ENCODE measurements at places on chromosomes 6 and 20. TPM values are rescaled to one million over a fixed set of nuclear protein-coding genes. Genes with fewer than 3 reads are reported as not detected.

Gene SIRPB2
- not detected for total RNA-seq

Gene MROH8
- total RNA-seq: 1.1 TPM

Gene RRP36
- total RNA-seq: 100 TPM

DNA sequence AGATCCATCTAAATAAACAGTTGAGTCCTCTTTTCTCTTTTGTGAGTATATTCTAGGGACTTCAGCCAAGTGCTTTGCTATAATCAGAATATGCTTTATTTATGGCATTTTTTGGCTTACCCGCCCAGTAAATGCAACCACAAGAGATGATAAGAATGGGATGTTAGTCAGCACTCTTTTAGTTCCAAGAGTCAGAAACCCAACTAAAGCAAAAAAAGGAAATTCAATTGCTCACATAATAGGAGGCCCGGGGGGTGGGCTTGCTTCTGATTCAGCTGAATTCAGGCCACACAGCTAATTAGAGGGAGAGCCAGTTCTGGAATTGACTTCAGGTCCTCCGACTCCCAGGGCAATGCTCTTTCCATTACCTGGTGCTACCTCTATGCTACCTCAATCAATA is 250.6 kb downstream of the FARS2 start:
- DNase-seq: no peak

DNA sequence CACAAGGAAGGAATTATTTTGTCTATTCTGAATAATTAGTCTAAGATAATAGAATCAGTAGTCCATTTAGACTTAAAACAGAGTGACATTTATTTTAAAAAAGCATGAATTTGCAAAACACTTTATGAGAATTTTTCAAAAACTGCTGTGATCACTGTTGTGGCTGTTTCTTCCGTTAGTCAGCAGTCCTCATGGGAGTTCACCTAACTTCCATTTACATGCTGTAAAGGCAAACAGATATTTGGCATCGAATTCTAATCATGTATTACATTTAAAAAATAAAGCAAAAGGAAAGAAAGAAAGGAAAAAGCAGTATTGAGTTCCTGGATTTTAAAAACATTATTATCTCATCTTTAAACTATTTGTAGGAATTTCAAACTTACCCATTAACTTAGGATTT is 111.8 kb downstream of the MTHFD1L start:
- DNase-seq: no peak

- DNase-seq: no peak
Measured at GRCh38 chr6:41642090-41642959, 4.1 kb downstream of the MDFI start.

GRCh38 chr6:137167702-137168377 is 5.6 kb downstream of the IL22RA2 start:
- DNase-seq: no peak

DNA sequence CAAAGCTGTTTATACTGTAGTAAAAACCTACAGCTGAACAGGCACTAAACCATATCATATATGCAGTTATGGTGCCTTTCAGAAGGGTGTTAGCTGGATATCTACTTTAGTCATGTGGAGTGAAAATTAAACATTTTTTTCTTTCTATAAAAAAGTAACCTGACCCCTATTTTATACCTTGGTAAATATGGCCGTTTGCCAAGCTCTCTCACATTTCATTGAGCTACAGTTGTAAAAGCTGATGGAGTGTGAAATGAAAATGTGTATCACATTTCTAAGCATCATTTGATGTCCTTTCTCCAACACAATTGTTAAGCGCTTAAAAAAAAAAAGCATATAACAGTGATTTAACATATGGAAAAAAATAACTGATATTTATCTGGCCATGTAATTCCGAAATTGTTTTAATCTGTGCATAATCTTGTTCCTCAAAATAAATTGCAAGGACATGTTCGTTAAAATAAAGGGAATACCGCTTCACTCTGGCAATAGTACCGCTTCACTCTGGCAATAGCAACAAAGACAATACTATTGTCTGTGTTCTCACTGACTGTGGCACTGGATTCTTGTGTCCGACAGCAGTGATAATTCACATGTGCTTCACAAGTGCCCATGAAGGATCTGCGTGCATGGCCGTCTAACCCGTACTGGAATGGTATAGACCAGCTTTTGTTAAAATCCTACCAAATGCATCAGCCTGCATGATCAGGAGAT is 391.8 kb upstream of the SOX4 start:
- no peak for DNase-seq

DNA sequence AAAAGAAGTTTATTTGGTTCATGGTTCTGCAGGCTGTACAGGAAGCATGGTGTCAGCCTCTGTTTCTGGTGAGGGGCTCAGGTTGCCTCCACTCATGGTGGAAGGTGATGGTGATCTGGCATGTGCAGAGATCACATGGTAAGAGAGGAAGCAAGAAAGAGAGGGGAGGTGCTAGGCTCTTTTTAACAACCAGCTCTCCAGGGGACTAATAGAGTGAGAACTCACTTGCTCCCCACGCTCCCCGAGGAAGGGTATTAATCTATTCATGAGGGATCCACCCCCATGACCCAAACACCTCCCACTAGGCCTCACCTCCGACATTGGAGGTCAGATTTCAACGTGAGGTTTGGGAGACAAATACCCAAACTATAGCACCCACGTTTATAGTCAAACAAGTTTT is 4.0 kb upstream of the GJB7 start:
- no peak for DNase-seq

GRCh38 chr6:45815466-45816125 is 200.1 kb downstream of the CLIC5 start:
- DNase-seq: no peak

GRCh38 chr6:76435174-76435573 is 362.7 kb upstream of the IMPG1 start:
- DNase-seq: no peak

DNA sequence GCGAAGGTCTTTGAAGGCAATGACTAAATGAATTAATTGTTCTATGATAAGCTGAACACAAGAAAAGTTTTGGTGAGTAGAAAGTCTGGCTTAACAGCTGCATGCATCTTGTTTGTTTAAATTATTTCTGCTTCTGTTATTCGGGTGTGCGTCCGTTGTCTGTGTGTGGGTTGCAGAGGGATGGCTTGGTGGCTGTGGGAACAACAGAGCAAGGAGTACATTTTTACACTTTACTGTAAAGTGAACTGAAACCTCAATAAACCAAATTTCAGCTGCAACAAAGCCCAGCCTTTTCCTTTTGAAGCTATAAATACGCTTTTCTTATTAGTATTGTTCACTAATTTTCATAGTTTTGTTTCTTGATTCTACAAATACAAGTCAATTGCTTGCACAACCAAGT is 3.5 kb upstream of the LAMP5 start:
- no peak for DNase-seq

DNA sequence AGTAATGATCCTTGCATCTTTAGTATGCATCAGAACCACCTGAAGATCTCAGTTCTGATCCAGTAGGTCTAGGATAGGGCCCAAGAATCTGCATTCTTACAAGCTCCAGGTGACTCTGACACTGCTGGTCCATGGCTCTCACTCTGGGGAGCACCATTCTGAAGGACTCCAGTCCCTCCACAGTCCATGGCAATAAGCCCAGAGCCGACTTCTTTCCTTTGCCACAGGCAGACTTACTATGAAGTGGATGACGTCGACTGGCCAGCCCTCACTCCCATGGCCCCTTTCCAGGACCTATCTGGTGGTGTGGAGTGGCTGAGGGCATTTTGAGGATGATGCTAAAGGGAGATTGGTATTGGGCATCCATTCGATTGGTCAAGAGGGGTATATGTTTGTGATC is 21.8 kb upstream of the LY86 start:
- no peak for DNase-seq

- no peak for DNase-seq
Measured at GRCh38 chr6:63493557-63493956, 78.7 kb upstream of the LOC128125822 start.

GRCh38 chr6:124557873-124558272 is 404.4 kb upstream of the RNF217 start:
- no peak for DNase-seq

DNA sequence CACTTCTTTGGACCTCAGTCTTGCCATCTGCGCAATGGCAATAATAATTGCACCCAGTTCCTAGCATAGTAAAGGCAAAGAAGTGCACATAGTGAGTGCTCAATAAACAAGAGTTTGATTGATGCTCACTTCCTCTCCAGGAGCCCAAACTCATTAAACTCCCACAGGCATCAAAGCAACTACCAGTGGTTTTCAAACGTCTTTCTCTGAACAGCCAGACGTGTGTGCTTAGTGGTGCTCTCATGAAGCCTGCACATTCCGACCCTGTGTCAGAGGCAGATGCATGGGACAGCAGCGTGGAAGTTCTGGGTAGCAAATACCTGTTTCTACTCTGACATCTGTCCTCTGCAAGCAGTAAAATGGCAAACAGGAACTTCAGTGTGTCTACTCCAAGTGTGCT is 146.3 kb upstream of the MAFB start:
- no peak for DNase-seq
